IMR-90 (cell line): ENCODE measurements at places on chromosomes 1 and 21. TPM values are rescaled to one million over a fixed set of nuclear protein-coding genes. Genes with fewer than 3 reads are reported as not detected.

- DNase-seq: no peak
- H3K27me3 ChIP-seq: no peaks in the 10 kb centered on the region
- peaks cover 10% of the 10 kb centered on the region for H3K4me1 ChIP-seq
- H3K27ac ChIP-seq: no peak overlapping the region
- H3K4me3 ChIP-seq: no peak overlapping the region
Measured at GRCh38 chr21:43362915-43363314, 64.0 kb downstream of the SIK1 start.

The ERRFI1 gene
- polyA plus RNA-seq: 102 and 145 TPM in 2 replicates

The PDZK1 gene
- 1.6 and 2.1 TPM in 2 replicates for polyA plus RNA-seq

The S100A7 gene
- polyA plus RNA-seq: not detected in 2 replicates
